ENCODE measurements at places on chromosomes 1 and 21.

DNA sequence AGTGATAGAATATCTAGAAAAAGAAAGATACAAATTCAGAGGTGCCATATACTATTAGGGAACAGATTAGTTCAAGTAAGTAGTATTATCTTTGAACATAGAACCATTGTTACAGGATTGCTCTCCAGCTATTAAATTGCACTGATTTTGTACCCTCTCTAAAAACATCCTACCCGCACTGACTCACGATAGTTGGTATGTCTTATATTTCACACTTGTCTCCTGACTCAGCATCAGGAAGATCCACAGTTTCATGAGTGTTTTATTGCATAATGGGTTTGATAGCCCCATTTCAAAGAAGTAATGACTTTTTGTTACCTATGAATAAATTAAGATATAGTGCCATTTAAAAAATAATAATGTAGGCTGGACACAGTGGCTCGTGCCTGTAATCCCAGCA lies 6.0 kb downstream of the TATDN3 start:
- DNase-seq: no peak

GRCh38 chr21:41731081-41731480 lies 35.8 kb downstream of the RIPK4 start:
- no peak for DNase-seq

- no peak for DNase-seq
Measured at GRCh38 chr1:231374394-231374793, 36.3 kb downstream of the SPRTN start.

DNA sequence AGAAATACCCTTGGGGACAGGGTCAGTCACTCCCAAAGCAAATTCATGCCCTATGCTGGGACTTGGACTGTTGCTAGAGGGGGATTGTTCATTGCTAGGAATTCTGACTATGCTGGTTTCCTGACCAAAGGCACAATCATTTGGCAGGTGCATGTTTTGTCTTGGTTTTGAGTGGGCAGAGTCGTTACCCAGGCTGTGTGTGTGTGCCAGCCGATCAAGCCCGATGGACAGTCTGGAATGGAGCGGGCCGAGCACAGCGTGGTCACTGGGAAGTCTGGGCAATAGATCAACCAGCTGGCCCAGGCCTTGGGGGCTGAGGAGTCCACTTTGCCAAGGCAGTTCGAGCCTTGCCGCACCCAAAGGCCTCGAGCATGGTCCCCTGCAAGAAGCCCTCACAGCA lies 60.9 kb downstream of the HTR6 start:
- no peak for DNase-seq

DNA sequence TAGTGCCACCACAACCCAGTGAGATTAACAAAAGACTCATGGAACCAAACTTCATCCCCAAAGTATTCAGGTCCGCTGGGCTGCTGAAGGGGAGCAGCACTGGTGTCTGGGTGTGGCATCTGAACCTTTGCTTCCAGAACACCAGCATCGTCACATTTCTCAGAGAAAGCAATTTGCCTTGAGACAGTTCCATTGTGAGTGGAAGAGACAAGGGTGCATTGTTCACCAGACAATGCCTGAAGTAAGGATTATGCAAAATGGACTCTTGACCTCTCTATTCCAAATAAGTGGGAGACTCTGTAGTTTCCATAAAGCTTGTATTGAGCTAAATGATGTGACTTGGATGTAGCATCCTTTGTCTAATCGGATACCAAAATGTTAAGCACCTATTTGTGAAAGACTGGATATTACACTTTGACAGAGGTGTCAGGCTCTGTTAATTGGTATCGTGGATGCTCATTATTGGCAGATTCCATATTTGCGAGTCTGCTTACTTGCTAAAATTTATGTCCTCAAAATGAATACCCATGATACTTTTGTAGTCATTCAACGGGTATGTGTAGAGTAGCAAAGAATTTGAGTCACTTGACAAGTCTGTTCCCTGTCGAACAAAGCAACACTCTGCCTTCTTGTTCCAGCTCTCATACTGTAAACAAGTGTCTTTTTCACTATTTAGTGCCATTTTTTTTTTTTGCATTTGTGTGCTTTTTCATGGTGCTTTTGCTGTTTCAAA lies 75.6 kb downstream of the MRPS6 start:
- no peak for DNase-seq

DNA sequence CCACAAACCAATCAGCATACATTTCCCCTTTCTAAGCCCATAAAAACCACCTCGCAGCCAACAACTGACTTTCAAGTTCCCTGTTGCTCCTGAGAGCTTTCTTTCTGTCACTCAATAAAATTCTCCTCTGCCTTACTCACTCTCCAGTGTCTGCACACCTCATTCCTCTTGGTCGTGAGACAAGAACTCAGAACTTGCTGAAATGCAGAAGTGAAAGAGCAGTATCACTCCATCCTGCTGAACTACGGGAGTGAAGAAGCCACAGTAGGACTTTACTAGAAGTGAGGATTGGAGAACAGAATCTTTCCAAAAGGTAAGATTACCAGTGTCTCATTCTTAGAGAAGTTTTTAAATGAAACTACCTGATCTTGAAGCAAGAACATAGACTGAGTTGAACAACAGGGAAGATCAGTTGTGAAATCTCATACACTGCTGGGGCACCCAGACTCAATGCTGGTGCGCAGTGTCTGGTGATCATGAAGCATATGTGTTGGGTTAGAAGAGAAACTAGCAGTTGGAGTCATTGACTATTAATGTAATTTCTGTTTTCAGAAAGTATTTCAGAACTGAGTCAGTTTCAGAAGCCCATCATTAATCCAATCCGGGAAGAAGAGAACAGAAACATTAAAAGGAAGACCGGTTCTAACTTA lies 726.9 kb upstream of the TMPRSS15 start:
- no peak for DNase-seq

- no peak for DNase-seq
Measured at GRCh38 chr21:45632637-45633251, 10.8 kb upstream of the PCBP3 start.

All from HEK293T (cell line).